Neuronal stem cell (in vitro differentiated cells): ENCODE measurements at places on chromosomes 2 and 18.

GRCh38 chr2:237440819-237441281 is 26.9 kb upstream of the COL6A3 start:
- DNase-seq, result no peak

GRCh38 chr2:213122725-213123124 is 28.7 kb downstream of the IKZF2 start:
- no peak for DNase-seq

GRCh38 chr2:120177973-120178372 is 45.2 kb downstream of the TMEM185B start:
- no peak for DNase-seq

DNA sequence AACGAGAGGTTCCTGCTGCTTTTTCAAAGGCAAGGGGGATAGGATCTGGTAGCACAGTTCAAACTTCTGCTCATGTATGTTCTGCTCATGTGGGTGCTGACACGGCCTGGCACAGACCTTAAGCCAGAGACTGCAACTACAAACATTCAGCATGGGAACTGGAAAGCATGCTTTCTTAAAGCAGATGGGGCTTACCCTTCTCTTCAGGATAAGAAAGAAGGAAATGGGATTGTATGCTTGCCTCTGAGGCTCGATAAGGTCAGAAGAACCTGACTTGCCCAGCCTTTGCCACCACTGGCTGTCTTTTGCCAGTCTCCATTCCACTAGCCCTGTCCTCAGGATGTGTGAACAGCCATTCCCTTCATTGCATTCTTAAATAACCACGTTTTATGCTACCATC is 10.7 kb downstream of the DOCK10 start:
- no peak for DNase-seq

DNA sequence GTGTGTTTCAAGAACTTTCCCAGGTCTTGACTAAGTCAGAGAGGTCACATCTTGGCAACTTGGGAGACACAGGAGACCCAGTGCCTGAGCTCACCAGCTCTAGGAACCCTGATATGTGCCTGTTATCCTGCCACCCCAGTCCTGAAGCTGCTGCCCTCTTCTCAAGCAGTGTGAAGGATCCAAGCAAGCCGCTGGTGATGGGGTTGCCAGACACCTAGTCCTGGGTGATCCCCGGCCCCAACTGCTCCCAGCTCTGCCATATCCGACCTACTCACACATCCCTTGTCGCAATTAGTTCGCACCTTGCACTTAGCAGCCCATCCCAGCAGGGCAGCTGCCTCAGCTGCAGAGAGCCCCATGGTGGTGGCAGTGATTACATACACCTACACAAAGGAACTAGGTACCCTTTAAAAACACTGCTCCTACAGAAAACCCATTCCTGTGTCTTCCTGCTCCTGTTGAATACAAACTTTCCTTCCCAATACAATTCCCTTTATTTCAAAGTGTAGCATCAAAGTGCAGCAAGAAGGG is 247.2 kb upstream of the RAB12 start:
- DNase-seq, result no peak

DNA sequence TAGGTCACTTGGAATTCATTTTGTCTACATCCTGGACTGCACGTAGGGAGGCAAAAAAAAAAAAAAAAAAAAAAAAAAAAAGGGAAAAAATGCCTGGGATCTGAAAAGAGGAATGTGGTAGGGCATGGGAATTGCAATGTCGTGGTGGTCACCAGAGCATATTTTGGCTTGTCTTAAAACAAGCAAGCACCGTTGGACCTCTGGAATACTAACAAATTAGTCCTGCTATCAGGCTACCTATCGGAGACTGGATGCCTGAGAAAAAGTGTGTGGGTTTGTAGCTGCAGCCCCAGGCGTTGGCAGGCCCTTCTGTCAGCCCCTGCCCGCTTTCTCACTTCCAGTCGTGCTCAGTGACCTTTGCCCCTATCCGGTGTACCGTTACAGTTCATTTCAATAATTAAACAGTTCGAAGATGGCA is 588.5 kb upstream of the ZEB2 start:
- no peak for DNase-seq
